GF-D8 (cell line): ENCODE measurements at places on chromosomes 5 and 9.

GRCh38 chr9:3842839-3843238 lies 317.0 kb upstream of the RFX3 start:
- DNase-seq = no peak

DNA sequence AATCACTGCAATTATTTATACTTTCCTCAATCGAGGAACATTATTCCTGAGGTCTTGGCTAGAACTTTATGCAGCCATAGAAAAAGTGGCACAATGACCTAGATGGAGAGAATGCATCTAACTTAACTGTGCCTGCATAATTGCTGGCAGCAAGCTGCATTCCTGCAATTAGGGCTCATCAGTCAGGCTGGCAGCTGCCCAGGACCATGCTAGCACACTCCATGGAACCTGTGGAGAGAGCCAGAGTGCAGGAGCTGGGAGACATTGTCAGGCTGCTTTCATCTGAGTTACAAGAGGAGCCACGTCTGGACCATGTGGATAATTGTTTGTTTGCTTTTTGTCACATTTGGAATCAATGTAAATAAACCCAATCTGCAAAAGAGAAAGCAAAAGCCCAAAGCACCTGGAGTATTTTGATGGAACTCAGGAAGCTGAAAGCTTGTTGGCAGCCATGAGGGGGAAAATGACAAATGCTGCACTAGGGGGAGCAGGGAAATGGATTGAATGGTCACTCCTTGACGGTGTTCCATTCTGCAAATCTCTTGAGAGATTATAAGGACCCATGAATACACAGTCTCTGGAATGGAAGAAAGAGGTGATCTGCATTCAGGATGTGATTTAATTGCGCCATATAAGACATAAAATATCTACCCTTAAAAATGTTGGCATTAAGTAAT lies 839.9 kb downstream of the MAT2B start:
- no peak for DNase-seq

DNA sequence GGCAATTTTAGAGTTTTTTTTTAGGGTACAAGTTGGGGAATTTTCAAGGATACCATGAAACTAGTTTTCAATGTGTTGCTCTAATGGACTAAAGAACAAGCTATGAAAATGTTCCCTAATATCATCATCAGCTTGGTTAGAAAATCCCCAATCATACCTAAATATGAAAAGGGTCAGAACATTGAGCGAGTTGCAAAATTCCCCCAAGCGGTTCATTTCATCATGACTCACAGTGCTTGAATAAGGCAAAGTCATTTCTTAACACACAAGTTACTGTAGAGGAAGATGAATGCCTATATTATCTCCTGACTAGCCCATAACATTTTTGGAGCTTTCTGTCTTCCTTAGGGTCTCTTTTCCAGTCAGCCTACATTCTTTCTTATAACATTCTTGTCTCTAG lies 62.7 kb downstream of the ST8SIA4 start:
- DNase-seq = peak; percentile 25

- no peak for DNase-seq
Measured at GRCh38 chr5:158398360-158399201, 539.6 kb upstream of the CLINT1 start.

- DNase-seq = no peak
Measured at GRCh38 chr5:59238126-59238902, 655.2 kb downstream of the PDE4D start.

GRCh38 chr5:143229896-143230675 lies 173.4 kb downstream of the NR3C1 start:
- no peak for DNase-seq

DNA sequence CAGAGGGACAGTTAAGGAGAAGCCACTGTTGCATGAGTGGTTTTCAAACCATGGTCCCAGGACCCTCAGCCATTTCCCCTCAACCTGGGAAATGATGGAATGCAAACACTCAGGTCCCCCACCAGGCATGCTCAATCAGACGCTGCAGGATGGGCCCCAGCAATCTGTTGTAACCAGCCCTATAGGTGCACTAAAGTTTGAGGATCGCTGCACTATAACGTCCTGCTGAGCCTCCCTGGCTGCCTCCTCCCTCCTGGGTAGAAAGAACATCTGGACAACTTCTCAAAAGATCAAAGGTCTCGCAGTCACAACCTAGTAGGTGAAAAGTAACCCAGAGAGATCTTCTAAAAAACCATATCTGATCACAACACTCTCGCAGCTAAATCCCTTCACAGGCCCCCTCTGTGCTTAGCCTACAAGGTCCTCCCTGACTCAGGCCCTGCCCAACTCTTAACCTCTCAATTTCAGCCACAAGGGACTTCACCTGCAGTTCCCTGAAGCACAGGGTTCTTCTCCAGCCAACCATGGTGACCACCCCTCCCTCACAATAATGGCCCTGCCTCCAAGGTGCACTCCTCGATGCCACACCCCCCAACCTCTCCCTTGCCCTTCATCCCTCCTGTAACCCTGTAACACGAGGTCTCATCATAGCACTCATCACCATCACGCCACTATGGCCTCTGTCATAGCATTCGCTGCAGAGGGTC lies 3.5 kb downstream of the SHB start:
- DNase-seq = no peak

GRCh38 chr5:147430628-147431027 lies 79.2 kb downstream of the DPYSL3 start:
- no peak for DNase-seq

DNA sequence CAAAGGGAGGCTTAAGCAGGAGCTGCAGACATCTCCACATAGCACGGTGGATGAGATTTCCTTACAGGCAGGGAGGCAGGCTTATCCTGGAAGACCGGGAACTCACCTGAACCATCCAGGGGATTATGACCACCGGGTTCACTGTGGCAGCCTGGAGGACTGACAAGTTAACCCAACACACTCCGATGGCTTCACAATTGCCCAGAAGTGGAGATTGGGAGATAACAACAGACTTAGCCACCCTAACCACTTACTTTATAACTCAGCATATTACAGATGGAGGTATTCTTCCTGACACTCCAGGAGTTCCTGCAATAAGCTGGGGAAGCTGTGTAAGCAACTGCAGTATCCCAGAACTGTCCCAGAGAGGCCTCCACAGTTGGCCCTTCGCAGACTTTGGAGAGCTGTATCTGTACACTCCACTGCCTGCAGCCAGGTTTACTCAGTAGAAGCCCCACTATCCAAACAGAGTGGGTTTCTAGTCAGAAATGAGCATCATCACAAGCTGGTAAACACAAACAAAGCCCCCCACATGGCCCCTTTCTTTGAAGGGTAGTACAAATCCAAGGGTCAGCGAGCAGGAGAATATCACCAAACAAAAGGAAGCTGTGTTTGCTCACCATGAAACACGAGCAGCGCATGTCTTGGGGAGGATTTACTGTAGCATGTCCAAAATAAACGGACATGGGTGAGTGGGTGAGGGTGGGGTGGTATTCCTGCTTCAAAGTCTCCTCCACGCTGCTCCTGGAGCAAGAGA lies 462.2 kb downstream of the RASEF start:
- no peak for DNase-seq

- no peak for DNase-seq
Measured at GRCh38 chr9:13165956-13166355, 113.5 kb downstream of the MPDZ start.

GRCh38 chr9:107361816-107362215 lies 78.7 kb downstream of the RAD23B start:
- no peak for DNase-seq

DNA sequence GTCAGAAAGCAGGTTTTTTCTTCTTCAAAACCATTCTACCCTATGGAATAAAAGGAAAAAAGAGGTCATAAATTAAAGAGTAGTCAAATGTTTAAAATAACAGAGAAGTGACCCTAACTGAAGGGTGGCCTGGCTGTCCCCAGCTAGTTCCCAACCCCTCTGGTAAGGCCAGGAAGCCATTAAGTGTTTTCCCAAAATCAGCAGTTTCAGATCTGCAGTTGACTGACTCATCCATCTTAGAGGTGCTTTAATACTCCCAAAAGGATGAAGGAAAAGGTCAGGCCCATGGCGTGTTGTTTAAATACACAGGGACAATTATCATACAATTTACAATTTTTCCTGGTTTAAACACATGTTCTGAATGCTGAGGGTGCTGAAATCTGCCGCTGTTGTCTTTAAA lies 47.9 kb upstream of the TBC1D9B start:
- DNase-seq = no peak

GRCh38 chr5:77140350-77140749 lies 53.3 kb upstream of the ZBED3 start:
- no peak for DNase-seq

DNA sequence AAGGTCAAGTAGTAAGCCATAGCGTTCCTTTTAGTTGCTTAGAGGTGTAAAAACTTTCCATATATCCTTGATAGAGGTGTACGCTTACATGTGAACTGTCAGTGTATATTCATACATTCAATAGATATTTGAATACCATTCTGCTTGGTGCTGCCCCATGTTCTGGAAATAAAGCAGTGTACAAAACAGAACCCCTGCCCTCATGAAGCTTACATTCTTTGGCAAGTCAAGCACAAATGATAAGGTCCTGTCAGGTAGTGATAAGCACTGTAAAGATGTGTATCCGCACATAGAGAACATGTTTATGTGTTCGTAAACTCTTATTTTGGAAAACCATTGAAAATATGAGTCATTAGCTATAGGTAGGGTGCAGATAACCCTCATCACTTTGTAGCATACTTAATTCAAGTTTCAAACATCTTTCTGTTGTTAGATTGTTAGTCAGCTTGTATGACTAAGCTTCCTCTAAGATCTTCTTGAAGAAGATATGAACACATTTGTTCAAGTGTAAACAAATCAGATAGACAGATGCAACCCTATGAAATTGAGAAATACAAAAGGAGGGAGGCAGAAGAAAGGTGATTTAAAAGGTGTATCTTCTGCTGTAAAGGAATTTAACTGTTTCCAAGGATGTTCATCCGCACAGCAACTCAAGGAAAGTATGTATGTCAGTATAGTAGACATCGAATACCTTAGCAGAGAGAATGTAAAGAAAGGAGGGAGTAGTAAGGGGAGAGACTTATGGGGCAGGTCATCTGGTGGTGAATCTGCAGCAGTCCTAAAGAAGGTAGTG lies 1.6 kb downstream of the GTF3C4 start:
- no peak for DNase-seq

DNA sequence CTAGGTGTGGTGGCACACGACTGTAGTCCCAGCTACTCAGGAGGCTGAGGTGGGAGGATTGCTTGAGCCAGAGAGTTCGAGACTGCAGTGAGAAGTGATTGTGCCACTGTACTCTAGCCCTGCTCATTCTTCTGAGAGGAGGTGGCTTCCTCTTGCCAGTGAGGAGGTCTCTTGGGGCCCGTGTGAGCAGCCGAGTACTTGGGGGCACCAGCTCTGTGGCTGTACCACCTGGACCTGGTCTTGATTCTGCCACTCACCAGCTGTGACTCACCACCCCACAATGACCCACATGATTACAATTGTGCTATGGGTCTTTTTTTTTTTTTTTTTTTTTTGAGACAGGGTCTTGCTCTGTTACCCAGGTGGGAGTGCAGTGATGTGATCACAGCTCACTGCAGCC lies 18.0 kb upstream of the CRB2 start:
- no peak for DNase-seq

GRCh38 chr9:35179347-35180280 lies 17.8 kb downstream of the UNC13B start:
- DNase-seq = no peak

- no peak for DNase-seq
Measured at GRCh38 chr5:11898787-11899186, 5.5 kb downstream of the CTNND2 start.

- DNase-seq = no peak
Measured at GRCh38 chr5:169153405-169153804, 147.5 kb downstream of the SLIT3 start.

GRCh38 chr9:72271613-72272478 lies 93.2 kb downstream of the ZFAND5 start:
- peak; percentile 2 for DNase-seq

- no peak for DNase-seq
Measured at GRCh38 chr5:167348980-167349379, 942.5 kb upstream of the WWC1 start.

- no peak for DNase-seq
Measured at GRCh38 chr9:112301420-112301819, 32.0 kb downstream of the PTBP3 start.

DNA sequence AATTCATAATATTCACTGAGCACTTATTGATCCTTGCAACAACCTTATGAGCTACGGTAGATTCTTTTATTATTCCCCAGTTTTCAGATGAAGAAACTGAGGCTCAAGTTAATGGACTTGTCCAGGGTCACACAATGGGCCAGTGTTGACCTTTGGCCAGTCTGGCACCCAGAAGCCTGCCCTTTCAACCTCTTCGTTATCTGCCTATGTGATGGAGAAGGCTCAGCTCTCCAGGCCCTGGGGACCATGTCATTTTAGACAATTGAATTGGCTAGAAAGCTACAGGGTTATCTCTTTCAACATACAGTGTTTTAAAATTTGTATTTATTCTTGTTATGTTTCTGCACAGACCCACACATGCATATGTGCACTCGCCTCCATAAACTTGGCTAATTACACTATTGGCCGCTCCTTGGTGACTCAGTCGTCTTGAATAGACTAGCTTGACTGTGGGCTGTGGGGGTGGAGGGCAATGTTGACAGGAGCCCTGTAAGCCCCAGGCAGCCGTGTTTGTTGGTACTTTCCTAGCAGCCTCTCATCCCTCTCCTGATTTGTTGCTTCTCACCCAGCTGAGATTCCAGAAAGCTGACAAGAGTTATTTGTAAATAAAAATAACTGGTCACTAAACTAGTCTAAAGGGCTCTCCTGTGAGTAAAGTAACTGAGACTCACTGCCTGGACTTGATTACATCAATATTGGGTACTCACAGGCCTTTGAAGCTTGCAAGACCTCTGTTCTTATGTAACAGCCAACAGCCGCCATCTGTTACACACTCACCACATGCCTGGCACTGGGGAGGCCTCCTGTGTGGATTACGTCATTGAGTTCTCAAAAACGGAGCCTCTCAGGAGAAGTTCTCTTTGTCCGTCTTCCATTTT lies 8.5 kb upstream of the ANGPTL2 start:
- DNase-seq = peak; percentile 72

- no peak for DNase-seq
Measured at GRCh38 chr9:77969083-77969482, 62.5 kb downstream of the GNAQ start.

DNA sequence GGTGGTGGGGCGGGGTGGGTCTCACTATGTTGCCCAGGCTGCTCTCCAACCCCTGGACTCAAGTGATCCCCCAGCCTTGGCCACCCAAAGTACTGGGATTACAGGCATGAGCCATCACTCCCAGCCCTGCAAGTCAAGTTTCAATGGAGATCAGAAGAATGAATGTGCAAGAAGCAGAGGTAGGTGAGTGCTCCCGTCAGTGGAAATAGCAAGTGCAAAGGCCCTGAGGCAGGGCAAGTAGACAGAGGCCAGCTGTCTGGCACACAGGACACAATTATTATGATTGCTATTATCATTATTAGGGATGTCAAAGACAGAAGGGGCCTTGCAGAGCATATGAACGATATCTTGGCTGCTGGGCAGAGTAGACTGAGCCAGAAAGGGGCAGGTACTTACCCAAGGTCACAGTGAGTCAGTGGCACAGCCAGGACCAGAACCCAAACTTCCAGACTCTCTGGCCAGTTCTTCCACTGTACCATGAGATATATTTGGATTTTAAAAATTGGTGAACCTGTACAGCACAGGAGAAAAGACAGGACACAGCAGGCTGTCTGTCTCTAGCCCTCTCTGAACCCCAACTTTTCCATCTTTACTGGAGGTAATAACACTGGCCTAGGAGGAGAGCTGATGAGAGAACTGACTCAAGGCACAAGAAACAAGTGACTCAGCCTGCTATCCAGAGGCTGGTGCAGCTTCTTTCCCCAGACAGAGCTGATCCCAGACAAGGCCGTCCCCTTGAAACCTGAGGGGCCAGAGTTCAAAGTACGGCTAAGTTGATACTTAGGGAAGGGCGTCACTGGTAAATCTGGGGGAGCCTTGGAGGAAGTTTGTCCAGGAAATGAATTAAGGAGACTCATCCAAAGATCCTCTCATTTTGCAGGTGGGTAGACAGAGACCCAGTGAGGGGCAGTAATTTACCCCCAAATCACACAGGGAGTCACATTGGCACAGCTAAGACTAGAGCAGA lies 1.4 kb downstream of the HDHD3 start:
- no peak for DNase-seq
